ENCODE measurements at places on chromosomes 3 and 15. TPM values are rescaled to one million over a fixed set of nuclear protein-coding genes. Genes with fewer than 3 reads are reported as not detected.

DNA sequence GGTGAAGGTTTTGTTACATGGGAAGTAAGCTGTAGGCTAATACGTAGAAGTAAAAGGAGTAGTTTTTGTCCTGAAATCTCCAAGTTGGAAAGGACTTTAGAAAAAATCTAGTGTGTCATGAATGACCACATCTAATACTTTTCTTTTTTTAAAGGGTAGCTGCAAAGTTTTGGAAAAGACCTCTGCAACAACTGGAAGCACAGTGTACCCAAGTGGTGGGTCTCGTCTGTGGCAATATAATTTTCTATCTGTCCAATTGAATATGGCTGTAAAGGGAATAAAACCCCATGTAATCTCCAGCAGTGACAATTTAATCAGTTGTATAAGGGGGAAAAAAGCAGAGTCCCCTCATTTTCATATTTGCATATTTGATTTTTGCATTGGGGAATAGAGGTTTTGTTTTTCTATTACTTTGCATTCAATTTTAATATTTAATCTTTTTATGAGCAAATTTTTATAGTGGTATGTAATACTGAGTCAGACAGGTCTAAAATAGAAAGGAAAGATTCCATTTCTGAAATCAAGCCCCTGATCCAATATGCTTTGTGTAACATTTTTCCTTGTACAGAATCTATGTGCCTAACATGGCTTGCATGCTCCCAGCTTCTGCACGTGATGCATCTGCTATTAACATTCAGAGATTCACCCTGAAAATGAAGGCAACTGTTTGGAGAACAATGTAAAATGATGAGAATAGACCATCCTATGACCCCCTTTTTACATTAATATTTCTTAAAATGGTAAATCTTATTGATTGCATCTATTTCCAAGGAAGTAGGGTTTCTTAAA lies 531.4 kb downstream of the ZIC1 start:
- H3K27ac ChIP-seq = no peak overlapping the region
- no peaks in the 10 kb centered on the region for H3K27me3 ChIP-seq
- no peaks in the 10 kb centered on the region for H3K4me1 ChIP-seq
- no peaks in the 10 kb centered on the region for H3K36me3 ChIP-seq

DNA sequence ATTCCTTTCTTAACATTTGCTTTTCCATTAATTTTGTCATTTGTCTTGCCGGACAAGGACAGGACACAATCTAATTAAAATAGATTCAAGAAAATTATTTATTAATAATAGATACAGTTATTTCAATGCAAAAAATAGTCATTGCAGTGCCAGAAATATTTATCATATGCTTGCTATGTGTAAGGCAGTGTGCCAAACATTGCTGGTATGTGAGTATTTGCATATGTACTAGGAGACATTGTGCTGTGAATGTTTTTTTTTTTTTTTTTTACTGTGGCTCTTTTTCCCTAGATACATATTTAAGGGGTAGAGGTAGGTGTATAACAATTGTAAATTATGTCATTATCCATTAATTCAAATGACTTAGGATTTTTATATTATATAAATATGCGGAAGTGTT lies 23.3 kb downstream of the SPRED1 start:
- H3K4me1 ChIP-seq = peaks cover 25% of the 10 kb centered on the region
- H3K36me3 ChIP-seq = peaks cover 24% of the 10 kb centered on the region
- no peak overlapping the region for H3K4me3 ChIP-seq
- no peaks in the 10 kb centered on the region for H3K27me3 ChIP-seq
- no peak for DNase-seq
- no peak overlapping the region for H3K27ac ChIP-seq

GRCh38 chr15:41104234-41104633 lies 11.8 kb downstream of the INO80 start:
- H3K27me3 ChIP-seq = no peaks in the 10 kb centered on the region
- no peak overlapping the region for H3K4me3 ChIP-seq
- H3K4me1 ChIP-seq = peaks cover 12% of the 10 kb centered on the region
- DNase-seq = no peak
- H3K36me3 ChIP-seq = peaks cover 5% of the 10 kb centered on the region

DNA sequence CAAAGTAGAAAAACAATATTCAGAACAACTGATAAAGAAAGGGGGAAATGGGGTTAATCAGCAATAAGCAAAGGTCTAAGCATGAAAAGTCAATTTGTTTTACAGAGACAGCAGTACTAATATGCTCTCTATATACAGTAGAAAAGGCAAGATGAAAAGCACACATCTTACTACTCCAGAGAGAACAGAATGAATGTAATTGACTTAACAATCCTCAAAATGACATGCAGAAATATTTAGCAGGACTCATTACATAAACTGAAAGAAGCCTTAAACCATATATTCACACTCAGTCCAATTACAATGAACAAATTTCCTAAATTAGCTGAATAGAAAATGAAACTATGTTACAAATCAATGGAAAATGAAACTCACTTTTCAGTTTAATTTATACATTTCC lies 319.8 kb downstream of the SUCLG2 start:
- H3K4me1 ChIP-seq = no peaks in the 10 kb centered on the region
- H3K36me3 ChIP-seq = no peaks in the 10 kb centered on the region

GRCh38 chr3:19972054-19972453 lies 25.2 kb downstream of the RAB5A start:
- no peaks in the 10 kb centered on the region for H3K27me3 ChIP-seq
- H3K4me1 ChIP-seq = no peaks in the 10 kb centered on the region
- no peak overlapping the region for H3K4me3 ChIP-seq
- H3K27ac ChIP-seq = no peak overlapping the region

GRCh38 chr3:156681002-156681401 lies 6.6 kb downstream of the TIPARP start:
- peak; percentile 89 for DNase-seq
- peak overlapping the region; percentile 52 for H3K4me3 ChIP-seq
- no peaks in the 10 kb centered on the region for H3K27me3 ChIP-seq
- H3K27ac ChIP-seq = peak overlapping the region; percentile 83

- peak overlapping the region; percentile 42 for H3K27ac ChIP-seq
- DNase-seq = peak; percentile 62
- H3K36me3 ChIP-seq = no peaks in the 10 kb centered on the region
- H3K27me3 ChIP-seq = no peaks in the 10 kb centered on the region
Observed at GRCh38 chr15:84598993-84599392, 1.8 kb upstream of the ZSCAN2 start.

DNA sequence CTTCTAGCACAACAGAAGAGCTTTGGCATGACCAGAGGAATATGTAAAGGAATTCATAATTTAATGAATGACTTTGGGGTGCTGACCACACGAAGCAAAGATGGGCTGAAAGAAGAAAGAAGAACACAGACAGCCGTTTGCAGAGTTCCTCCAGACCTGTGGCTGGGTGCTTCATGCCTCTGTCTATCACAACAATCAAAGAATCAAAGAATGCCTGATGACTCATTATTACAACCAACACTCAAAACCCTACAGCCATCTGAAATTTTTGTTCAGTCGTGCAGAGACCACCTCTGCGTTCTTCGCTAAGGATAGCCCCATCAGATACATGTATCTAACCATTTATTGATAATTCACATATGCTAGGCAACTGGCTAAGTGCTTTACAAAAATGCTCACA lies 129.0 kb upstream of the PRICKLE2 start:
- H3K4me3 ChIP-seq = no peak overlapping the region
- DNase-seq = no peak
- H3K4me1 ChIP-seq = no peaks in the 10 kb centered on the region

- H3K27me3 ChIP-seq = no peaks in the 10 kb centered on the region
- peak; percentile 88 for DNase-seq
- H3K36me3 ChIP-seq = peaks cover 41% of the 10 kb centered on the region
- peak overlapping the region; percentile 96 for H3K27ac ChIP-seq
Observed at GRCh38 chr15:41730543-41730942, 43.7 kb upstream of the MAPKBP1 start.

- peaks cover 33% of the 10 kb centered on the region for H3K4me1 ChIP-seq
- no peak overlapping the region for H3K4me3 ChIP-seq
- no peak overlapping the region for H3K27ac ChIP-seq
- H3K27me3 ChIP-seq = no peaks in the 10 kb centered on the region
- no peaks in the 10 kb centered on the region for H3K36me3 ChIP-seq
- peak; percentile 66 for DNase-seq
Observed at GRCh38 chr3:45565342-45565741, 29.2 kb upstream of the LIMD1 start.

Gene PLSCR5
- total RNA-seq = not detected

Gene ANKUB1
- total RNA-seq = not detected

Gene COX5A
- 135 TPM for total RNA-seq

Gene AEN
- total RNA-seq = 18.1 TPM

Gene ADAMTSL3
- not detected for total RNA-seq
